Stimulated activated CD4-positive, alpha-beta T cell treated with anti-CD3 and anti-CD28 coated beads, Interleukin-4, amount 100 ng/mL, for 4 hours (primary cell): ENCODE measurements at places on chromosomes 2 and 18.
A peak's percentile ranks its signal among the peaks of the same experiment; 100 is the strongest.

GRCh38 chr2:61177727-61178549, 15.9 kb downstream of the C2orf74 start:
- peak; percentile 23 for DNase-seq

DNA sequence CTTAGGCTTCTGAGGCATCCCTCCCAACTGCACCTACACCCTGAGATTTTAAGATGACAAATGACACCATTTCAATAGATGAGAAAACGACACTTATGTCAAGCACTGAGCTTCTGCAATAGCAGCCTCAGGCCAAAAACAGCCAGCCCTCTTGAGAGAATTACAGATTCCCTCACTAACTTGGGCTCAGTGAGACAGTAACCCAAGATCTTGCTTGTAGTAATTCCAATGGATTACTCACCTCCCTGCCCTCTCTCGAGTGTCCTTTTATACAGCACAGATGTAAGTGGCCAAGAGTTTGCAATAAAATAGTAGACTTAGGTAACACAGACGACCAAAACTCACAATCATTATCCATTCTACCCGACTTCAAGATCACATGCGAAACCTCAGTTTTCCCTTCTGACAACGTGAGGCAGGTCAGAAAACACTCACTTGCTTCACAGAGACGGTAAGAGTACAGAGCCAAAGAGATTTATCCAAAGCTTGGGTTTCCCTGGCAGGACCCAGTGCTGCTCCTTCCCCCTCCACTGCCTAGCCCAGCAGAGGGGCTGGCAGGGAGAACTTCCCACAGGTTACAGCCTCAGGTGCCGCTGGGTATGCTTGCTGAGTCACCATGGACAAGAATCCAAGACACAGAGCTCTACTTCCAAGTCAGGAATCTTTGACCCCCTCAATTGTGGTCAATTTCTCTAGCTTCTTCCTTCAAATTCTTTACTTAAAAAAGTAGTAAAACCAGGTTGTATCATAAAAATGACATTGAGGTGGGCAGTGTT, 181.4 kb downstream of the MYO5B start:
- DNase-seq, result no peak

- no peak for DNase-seq
Observed at GRCh38 chr2:158716121-158716791, 78.9 kb upstream of the DAPL1 start.

DNA sequence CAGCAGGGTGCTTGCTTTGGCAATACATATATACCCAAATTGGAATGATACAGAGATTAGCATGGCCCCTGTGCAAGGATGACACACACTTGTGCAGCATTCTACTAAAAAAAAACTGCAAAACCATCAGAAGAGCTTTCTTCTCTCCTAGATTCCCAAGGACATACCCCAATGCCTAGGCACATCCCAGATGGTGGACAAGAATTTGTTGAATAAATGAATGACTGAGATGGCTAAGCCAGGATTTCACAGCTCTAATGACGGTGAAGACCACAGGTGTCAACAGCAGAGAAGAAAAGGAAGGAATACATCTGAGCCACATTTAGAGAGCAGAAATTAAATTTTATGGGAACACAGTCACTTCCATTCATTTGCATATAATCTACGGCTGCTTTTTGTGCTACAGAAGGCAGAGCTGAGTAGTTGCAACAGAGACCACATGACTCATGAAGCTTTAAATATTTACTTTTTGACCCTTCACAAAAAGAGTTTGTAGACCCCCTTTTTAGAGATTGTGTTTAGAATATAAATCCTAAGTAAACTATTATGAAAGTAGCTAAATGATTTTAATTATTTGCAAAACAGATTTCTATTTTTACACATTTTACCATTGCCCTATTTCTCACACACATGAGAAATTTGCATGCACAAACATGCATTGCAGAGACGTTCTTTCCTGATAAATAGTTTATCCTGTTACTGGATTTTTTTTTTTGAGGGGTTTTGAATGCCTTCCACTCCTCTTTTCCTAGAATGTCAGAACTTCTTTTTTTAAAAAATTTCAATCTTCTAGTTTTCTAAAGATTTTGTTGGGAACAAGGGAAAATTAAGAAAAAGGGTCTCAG, 119.0 kb downstream of the PMAIP1 start:
- DNase-seq, result no peak
